ENCODE measurements at places on chromosomes 2 and 18. TPM values are rescaled to one million over a fixed set of nuclear protein-coding genes. Genes with fewer than 3 reads are reported as not detected.
A peak's percentile ranks its signal among the peaks of the same experiment; 100 is the strongest.

CASP10 gene
- total RNA-seq: 23.0 TPM

MYO3B gene
- 0.31 TPM for total RNA-seq

UGT1A1 gene
- total RNA-seq: not detected

ANKRD23 gene
- 12.9 TPM for total RNA-seq

SEPTIN10 gene
- 0.64 TPM for total RNA-seq

TEX44 gene
- not detected for total RNA-seq

CEP76 gene
- total RNA-seq: 14.4 TPM

MIB1 gene
- total RNA-seq: 20.1 TPM

NPPC gene
- 4.2 TPM for total RNA-seq

GRCh38 chr2:46669016-46669415 is 189.7 kb downstream of the TMEM247 start:
- no peak for DNase-seq
- no peak overlapping the region for H3K27ac ChIP-seq
- H3K4me1 ChIP-seq: no peaks in the 10 kb centered on the region

GRCh38 chr2:219204425-219205164 is 2.0 kb upstream of the ZFAND2B start:
- H3K27ac ChIP-seq: peak overlapping the region; percentile 96
- DNase-seq: no peak
- H3K36me3 ChIP-seq: no peaks in the 10 kb centered on the region
- H3K4me3 ChIP-seq: peak overlapping the region; percentile 82
- peaks cover 20% of the 10 kb centered on the region for H3K4me1 ChIP-seq

DNA sequence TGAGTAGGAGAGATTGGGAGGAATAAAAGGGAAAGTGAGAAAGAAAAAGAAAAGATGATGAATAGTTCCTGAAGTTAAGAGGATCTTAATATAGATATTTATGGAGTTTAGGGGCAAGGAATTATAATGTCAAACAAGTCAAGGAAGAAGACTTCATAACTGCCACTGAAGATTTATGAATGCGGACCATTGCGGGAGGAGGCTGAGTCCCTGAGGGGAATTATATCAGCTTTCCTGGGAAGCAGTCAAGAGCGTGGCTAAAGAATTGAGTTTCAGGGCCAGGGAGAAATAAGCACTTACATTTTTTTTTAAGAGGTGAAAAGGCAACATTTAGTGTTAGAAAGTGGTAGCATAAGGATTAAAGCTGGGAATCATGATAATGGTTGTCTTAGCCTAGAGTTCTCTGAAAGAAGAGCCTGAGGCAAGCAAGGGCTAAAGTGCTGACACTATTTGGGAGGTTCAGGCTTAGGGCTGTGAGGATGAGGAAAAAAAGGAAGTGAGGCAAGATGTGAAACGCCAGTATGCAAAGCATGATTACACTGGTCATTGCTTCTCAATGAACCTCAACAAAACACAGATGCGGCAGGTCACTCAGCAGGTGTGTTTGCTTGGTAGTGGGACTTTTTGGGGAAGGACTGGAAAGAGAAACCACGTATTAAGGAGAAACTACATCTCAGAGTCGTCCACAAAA is 217.1 kb downstream of the SLC4A3 start:
- H3K27me3 ChIP-seq: no peaks in the 10 kb centered on the region
- no peaks in the 10 kb centered on the region for H3K36me3 ChIP-seq
- no peak overlapping the region for H3K4me3 ChIP-seq
- H3K27ac ChIP-seq: no peak overlapping the region
- H3K4me1 ChIP-seq: no peaks in the 10 kb centered on the region
- no peak for DNase-seq

- H3K36me3 ChIP-seq: peaks cover 5% of the 10 kb centered on the region
- H3K27me3 ChIP-seq: no peaks in the 10 kb centered on the region
- H3K4me3 ChIP-seq: no peak overlapping the region
- H3K27ac ChIP-seq: no peak overlapping the region
- peaks cover 4% of the 10 kb centered on the region for H3K4me1 ChIP-seq
These were observed 89.7 kb downstream of the USP40 start for GRCh38 chr2:233476651-233477547.
